H9 (cell line): ENCODE measurements at places on chromosomes 2 and 18. TPM values are rescaled to one million over a fixed set of nuclear protein-coding genes. Genes with fewer than 3 reads are reported as not detected.
A peak's percentile ranks its signal among the peaks of the same experiment; 100 is the strongest.

Gene TUBA3E
- total RNA-seq = 0.13 and 0.26 TPM in 2 replicates

Gene TLX2
- 0.20 and 0.26 TPM in 2 replicates for total RNA-seq

Gene GPBAR1
- total RNA-seq = 0.37 and 0.44 TPM in 2 replicates

Gene ALPP
- 0.15 and 0.20 TPM in 2 replicates for total RNA-seq

Gene RNF152
- 2.3 and 2.6 TPM in 2 replicates for total RNA-seq

Gene SLC19A3
- total RNA-seq = 1.8 and 2.3 TPM in 2 replicates

Gene ASAP2
- total RNA-seq = 11.0 and 12.6 TPM in 2 replicates

Gene PXDN
- 140 and 146 TPM in 2 replicates for total RNA-seq

Gene STON1
- 4.9 and 5.5 TPM in 2 replicates for total RNA-seq

Gene CAPN14
- total RNA-seq = 0.07 and 0.09 TPM in 2 replicates

Gene TFCP2L1
- total RNA-seq = 1.8 and 1.9 TPM in 2 replicates

Gene ARL5A
- total RNA-seq = 63.2 and 66.7 TPM in 2 replicates

DNA sequence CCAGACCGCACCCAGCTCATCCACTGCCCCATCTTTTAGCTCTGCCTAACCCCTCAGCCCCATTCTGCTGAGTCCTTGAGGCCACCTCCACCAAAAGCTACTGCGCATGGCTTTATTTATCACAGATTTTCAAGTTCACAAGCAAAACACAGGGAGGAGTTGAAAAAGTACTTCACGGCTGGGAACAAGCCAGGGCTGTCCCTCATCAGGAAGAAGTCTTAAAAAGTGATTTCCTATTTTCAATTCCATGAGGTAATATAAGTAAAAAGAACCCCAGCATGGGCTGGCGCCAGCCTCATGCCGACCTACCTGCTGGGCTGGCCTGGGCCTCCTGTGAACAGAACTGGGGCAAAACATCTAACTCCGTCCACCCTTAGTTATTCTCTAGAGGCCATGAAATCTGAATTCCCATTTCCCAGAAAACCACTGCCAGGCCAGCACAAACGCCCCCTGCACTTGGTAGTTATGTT lies 69.0 kb downstream of the POLR1A start:
- no peak for DNase-seq

DNA sequence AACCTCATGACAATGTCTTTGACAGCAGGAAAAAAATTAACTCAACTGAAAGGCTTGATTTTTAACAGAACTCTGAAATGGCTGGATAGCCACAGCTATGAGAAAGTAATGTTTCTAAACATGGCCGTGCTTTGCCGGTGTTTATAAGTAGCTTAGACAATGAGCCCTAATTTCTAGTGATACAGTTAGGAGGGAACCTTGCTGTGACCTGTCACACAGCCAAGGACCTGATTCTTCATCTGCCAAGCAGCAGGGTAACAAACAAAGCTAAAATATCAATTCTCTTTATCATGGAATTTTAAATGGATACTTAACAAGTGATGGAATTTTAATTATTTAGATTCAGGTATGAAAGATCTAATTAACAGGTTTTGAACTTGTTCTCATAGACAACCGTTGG lies 24.3 kb upstream of the DYNC2LI1 start:
- DNase-seq = no peak

DNA sequence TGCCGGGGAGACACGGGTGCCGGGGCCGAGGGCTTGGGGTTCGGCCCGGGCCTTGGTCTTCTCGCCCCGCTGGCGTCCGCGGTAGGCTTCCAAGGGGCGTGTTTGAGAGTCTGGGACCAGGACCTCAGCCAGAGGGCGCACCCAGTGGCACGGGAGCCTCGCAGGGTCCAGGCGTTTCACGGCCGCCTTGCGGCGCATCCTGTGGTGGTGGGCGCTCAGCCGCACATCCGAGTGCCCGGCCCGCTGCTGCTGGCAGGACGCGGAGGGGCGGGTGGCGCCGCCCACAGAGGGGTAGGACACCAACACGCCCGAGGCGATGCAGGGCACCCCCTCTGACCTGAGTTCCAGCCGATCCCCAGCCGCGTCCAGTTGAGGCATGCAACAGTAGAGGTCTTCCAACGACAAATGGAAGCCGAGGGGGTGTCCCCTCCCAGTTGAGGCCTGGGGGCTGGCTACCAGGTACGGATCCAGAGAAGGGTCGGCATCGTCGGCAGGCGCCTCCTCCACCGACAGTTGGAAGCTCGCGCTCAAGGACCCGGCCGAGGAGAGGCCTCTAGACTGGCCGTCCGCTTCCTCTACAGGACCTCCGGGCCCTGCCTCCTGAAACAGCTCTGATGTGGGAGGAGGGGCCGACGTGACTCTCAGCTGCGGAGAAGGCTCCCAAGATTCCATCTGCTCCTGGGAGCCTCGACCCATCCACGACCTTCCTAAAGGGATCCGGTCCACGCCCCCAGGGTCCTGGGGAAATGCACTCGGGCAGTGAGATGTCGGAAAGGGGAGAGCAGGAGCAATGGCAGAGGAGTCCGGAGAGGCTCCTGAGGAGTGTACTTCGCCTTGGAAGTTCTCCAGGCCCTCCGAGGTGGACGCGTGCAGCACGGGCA lies 6.3 kb downstream of the C2orf81 start:
- no peak for DNase-seq

DNA sequence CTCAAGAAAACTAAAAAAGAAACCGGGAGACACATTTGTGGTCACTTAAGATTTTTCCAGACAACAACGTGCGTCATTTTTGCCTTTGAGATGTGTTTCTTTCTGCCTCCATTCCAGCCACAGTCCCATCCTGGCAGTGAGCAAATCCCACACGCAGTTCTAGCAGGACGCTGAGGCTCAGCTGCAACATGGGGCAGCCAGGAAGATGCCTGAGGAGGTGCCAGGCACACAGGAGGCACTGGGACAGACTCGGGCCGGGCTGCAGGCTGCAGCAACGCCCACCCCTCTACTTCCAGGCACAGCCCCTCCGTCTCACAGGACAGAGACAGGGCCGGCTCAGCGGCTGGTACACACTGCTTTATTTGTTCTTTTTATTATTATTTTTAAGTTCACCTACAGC lies 13.1 kb downstream of the KLF11 start:
- DNase-seq = no peak

- DNase-seq = no peak
Observed at GRCh38 chr2:69138793-69139459, 125.9 kb downstream of the ANTXR1 start.

DNA sequence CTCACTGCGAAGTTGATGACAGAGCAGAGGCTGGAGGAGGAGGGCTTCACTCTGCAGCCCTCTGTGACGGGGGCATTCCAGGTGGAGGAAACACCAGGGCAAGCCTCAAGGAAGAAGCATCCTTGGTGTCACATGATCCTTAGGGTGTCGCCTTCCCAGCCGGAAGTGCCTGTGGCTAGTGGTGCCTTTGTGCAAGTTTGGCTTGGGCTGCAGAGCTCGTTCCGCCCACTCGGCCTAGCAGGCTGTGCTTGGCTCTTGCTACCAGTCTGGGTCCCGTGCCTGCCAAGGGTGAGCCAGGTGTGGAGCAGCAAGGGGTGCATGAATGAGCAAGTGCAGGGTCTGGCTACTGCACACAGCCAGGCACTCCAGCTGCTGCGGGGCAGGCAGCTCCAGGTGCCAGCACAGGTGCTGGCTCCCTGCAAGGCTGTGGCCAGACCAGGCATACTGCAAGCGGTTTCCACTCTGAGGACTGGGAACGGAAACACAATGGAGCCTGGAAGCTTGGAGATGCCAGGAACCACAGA lies 325.3 kb upstream of the SMIM21 start:
- no peak for DNase-seq

- DNase-seq = no peak
Observed at GRCh38 chr2:97997784-97998392, 2.1 kb upstream of the TMEM131 start.

DNA sequence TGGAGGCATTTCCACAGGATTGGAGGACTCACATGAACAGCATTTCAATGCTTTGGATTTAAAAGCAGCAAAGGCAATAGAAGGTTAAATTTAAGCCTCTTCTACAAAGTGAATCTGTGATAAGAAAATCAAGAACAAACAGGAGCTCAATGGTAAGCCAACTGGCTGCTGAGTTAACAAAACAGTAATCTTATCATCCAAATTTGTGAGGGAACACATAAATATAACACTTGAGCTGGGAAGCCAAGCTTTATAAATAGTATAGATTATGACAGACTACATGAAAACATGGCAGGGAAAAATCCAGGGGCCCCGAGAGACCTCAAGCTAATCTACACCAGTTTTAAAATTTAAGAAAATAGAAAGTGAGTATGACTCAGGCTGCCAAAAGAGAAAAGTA lies 108.5 kb upstream of the PGAP1 start:
- DNase-seq = no peak

DNA sequence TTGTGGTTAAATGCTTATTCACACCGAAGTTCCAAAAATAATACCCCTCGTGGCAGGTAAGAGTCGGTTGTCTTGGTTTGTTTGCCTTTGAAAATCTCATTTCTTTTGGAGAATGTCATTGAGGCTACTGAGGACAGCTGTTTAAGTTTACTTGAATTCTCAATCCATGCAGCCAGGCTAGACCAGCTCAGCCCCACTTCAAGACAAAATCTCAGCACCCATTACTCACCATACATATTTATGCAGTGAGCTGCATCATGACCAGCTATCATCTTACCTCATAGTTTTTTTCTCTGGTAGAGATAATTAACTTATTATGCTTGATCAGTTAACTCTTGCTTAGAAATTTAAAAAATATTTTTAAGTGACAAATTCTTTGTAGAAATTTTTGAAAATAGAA lies 115.9 kb downstream of the HAUS1 start:
- DNase-seq = no peak

DNA sequence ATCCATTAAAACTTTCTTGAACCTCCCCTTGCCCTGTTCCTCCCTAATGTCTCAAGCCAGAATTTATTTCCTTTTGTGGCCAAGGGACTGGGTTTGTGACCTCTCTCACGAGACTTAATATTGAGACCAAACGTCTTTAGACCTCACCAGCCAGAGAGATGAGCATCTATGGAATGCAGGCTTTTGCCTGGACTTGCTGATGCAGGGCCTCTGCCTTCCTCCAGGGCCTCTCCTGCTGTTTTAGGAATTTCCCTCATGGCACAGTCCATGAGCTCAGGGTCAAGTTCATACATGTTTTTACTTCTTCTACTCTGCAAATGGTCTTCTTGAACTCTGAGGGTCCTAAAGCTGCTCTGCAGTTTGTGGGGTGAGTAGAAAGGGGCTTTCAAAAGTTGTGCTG lies 22.3 kb downstream of the IL1B start:
- DNase-seq = peak; percentile 76

DNA sequence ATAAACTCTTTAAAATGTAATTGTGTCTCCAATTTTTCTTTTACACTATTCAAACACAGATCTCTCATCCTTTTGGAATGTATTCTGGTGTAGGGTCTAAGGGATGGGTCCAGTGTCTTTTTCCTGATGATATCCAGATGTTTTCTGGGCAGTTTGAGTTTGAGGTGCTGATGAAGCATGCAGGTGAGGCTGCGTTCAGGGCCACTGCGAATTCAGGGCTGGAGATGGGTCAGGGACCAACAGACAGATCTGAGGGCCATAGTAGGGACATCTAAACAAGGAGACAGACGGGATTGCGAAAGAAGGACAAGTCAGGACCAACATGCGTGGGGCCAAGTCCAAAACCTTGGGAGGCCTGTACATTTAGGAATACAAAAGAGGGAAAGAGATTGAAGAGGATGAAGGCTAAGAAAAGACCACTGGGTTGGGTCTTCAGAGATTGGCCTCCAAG lies 70.2 kb downstream of the ACAA2 start:
- DNase-seq = no peak

DNA sequence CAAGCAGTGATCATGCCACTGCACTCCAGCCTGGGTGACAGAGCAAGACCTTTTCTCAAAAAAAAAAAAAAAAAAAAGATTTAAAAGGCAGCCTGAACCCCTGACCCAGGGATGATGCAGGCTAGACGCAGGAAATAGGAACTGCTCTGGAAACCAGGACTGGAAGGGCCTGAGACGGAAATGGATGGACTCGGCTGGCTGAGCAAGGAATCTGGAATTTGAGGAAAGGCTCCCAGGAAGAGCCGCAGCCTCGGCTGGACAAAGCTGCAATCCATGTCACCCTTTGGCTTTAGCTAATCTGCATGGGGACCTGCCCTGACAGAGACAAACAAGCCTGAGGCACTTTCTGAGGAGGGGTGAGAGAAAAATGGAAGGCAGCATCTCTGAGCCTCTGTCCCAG lies 55.0 kb upstream of the DAPL1 start:
- no peak for DNase-seq

- no peak for DNase-seq
Observed at GRCh38 chr2:17541531-17541950, 1.0 kb downstream of the VSNL1 start.

GRCh38 chr18:26097563-26097962 lies 7.2 kb upstream of the SS18 start:
- no peak for DNase-seq
